ENCODE measurements at places on chromosomes 1 and 21.

DNA sequence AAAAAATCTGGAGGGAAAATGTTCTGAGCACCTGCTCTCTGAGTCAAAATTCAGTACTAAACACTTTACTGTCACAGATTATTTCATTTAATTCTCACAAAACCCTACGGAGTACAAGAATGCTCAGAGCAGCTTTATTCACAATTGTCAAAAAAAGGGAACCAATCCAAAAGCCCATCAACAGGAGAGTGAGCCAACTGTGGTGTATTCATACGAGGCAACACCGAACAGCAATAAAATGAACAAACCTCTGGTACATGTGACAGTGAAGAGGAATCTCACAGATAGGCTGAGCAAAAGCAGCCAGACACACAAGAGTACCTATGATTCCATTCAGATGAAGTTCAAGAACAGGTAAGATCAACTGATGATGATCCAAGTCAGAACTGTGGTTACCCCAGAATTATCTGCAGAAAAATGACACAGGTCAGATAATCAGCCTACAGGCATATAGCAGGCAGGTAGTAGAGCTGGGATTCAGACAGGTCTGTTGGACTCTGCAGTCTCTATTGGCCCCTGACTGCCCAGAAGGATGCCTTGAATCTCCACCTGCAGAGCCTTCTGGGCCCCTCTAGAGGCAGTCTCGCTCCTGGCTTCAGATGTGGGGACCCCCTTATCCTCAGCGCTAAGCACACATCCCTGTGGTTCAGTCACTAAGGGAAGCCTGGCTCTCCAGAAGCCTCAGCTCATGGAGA, 19.2 kb downstream of the SLC9A1 start:
- DNase-seq: no peak

DNA sequence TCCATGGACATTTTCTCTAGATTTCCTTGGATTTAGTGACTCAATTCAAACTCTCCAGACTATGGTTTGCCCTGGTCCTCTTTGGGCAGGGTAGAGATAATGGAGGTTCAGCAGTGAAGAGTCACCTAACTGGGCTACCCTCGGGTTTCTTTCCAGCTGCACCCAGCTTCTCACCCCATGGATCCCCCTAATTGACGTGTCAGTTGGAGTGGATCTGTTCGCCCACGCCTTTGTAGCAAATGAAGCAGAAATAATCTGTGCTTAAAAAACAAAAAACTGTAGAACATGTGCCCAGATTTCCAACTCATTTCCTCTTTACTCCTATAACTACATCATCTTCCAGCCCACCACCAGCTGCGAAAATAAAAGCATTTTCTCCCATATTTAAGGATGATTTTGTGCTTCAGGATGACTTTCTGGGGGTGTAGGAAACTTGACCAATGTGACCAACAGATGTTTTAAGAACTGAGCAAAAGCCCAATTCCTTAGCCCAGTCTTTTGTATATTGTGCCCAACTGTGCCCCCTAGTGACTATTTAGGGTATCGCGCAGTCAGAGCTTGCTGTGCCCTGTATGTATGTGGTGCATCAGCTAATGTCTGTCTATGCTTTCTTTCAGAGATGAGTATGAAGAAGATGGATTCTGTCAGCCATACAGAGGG, 66.5 kb upstream of the UBE2U start:
- peak; percentile 66 for DNase-seq

DNA sequence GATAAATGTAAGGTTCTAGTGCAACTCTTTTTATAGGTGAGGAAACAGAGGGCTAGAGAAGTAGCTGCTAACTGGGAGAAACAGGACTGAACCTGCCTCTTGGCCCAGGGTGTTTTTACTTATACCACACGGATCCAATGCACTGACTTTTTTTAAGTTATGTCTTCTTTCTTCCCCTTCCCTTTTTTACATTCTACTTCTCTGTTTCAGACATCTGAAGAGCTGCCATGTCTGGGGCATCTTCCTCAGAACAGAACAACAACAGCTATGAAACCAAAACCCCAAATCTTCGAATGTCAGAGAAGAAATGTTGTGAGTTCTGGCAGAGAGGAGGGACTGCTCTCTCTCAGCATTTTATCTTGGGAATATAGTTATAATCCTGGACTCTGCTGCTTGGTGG, 1.4 kb downstream of the PFKFB2 start:
- DNase-seq: no peak

GRCh38 chr1:225812488-225813213, 2.7 kb downstream of the EPHX1 start:
- no peak for DNase-seq

DNA sequence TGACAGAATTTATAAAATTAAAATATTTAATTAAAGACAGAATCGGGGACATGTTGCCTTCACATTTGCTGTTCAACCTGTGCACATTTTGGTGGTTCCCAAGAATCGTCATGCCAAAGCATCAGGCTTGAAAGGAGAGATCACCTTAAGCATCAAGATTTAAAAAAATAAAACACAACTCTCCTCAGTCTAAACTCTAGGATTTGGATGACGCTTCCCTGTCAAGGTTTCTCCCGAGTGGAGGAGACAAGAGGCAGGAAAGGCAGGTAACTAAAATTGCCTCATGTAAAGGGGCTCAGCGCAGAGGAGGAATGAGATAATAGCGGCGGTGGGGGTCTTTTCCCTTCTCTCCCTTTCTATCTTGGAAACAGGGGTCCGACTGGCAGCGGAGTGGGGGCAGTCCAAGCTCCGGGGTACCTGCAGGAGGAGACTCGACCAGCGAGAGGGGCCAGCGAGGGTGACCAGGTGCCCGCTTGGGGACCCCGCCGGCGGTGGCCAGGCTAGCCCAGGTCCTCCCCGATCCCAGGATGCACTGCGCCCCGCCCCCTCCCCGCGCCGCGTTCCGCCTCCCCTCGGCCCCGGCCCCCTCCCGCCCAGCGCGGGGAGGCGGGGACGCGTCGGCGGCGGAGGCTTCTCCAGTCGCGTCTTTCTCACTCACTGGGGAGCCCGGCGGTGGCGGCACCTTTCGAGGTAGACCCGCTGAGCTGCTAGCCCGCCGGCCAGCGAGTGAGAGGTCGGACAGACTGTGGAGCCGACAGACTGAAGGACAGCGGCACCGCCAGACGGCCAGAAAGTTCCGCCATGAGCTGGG, at the start of gene FNBP1L:
Gene FNBP1L (plus strand): TSS at position 638 of the 811 bp plus-strand sequence. CDS start 164 bp downstream, at position 802.
- peak; percentile 77 for DNase-seq

DNA sequence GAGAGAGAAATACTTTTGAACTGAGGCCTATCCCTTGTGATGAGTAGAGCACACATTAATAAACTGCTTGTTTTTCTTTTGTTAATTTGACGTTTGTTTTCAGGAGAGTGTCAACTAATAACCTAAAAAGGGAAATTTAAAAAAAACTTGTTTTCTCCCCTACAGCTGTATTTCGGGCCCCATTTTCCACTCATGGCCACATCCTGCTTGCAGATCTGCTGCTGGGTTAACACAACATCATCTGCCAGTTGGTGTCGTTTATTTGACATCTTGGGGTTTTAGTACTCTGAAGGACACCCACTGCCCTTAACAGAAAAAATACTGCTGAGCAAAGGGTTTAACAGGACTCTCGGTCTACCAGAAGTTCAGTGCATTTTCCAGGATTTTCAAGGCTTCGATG, 848 bp upstream of the PYHIN1 start:
- DNase-seq: no peak

- DNase-seq: no peak
Measured at GRCh38 chr1:100077531-100077930, 55.2 kb downstream of the SASS6 start.

GRCh38 chr1:247906504-247907047, 11.2 kb downstream of the OR2W3 start:
- peak; percentile 87 for DNase-seq

- DNase-seq: no peak
Measured at GRCh38 chr1:231279081-231279480, 38.1 kb downstream of the GNPAT start.

DNA sequence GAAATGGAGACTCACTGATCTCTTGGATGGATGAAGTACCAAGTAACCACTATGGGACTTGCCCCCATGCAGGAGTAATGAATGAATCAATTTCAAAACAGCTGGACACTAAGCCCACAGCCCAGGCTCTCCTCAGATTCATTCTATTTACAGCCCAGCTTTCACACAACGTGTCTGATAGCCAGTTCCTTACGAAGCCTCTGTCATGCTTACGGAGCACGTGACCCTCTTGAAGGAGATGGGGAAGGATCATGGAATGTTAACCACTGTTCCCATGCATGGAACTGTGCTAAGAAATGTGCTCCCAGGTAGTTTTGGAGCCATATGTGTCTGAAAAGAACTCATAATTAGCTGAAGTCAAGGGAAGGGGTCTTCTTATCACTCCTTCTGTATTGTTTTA, 124.1 kb downstream of the KIF26B start:
- no peak for DNase-seq

DNA sequence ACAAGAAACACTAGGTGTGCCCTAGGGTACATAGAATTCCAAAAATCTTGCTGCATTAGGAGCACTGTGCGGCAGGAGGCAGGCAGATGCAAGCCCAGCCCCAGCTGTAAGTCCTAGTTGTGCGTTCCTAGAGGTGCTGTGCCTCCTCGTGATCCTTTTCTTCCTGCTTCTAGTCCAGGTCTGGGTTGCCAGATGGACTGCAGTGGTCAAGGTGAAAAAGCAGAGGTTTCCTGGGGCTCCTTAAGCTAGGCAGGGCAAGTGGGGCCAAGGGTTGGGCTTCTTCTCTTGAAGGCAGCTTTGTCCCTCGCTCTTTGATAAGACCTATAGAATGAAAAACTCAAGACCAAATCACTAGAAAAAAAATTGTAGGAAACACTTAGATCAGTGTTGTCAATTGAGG, 21.6 kb upstream of the SLC45A3 start:
- no peak for DNase-seq

DNA sequence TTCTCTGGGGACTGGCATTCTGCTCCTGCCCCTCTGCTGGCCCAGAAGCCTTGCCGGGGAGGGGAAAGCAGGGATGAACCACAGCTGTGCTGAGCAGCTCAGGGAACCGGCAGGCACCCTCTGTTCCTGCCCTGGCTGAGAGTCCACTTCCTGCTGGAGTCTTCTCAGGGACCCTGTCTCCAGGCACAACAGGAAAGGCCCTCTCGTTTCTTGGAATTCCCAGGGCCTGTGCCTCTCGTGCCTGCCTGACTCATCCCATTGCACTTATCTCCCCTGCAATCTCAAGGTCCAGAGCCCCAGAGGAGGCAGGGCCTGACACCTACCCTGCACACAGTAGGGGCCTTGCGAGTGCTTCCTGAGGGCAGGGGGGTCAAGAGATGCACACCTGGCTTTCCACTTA, 1.1 kb upstream of the EDN2 start:
- no peak for DNase-seq

DNA sequence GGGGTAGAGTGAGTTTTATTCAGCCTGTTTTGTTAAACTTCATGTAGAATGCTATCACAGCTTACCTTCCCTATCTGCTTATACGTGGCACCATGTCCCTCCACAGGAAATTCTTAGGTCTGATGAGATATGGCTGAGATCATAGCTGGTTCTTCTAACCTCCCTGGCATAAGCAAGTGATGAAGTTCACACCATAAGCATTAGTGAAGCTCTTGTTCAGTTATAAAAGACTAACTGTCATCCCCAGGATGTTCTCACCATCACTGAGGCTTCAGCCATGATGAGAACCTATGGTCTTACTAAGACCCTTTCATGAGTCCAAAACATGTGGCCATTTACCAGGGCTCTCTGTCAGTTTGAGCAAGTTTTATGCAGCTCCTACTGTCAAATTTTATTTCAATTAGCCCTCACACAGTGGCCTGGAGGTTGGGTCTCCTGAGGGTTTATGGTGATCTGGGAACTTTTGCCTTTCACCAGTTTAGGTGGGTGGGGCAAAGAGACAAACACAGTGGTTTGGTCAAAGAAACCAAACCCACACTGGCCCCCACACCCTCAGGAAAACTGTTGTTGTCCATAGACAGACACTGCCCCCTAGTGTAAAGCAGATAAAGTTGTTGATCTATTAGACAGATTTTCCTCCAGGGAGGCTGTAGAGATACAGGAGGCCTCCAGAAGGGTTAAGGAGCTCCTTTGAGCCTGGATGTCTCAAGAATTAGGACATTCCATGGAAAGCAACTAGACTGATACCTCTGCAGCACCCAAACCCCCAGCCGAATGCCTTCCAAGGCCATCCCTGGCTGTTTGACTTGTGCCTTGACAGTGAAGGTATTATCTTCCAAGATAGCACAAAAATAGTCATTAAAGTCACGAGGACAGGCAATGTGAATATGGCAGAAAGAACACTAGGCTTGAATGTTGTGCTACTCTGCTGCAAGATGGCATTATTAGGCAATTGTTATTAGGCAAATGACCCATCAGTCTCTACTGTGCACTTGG, 5.0 kb downstream of the SLC22A15 start:
- peak; percentile 33 for DNase-seq

DNA sequence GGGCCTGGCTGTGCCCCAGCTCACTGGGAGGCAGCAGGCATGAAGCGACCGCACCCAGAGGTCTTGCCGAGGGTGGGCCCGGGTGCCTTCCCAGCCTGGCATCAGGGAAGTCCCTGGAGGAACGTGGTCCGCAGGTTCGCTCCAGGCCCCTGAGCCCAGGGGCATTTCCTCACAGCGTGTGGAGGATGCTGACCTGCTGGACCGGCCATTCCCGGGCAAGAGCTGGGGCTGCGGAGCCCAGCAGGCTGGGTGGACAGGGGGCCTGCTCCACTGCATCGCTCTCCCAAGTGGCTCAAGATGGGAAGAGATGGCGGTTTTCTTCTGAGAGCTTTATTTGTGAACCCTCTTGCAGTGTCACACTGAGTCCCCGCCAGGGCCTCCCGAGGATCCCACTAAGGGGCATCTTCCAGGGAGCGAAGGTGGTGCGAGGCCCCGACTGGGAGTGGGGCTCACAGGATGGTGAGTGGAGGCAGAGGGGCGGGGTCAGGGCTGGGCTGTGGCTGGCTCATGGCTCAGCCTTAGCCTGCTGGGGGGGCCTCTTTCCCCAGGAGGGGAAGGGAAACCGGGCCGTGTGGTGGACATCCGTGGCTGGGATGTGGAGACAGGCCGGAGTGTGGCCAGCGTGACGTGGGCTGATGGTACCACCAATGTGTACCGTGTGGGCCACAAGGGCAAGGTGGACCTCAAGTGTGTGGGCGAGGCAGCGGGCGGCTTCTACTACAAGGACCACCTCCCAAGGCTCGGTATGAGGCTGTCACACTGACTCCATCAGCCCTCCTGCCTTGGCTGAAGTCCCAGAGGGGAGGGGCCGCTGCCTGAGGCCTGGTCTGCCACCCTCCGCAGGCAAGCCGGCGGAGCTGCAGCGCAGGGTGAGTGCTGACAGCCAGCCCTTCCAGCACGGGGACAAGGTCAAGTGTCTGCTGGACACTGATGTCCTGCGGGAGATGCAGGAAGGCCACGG, 7.2 kb upstream of the MMP23B start:
- DNase-seq: no peak

Measured in LoVo (cell line).